Melanocyte of skin (primary cell): ENCODE measurements at places on chromosomes 5 and 9. TPM values are rescaled to one million over a fixed set of nuclear protein-coding genes. Genes with fewer than 3 reads are reported as not detected.

The DNAJC18 gene
- total RNA-seq = 8.6 and 13.1 TPM in 2 replicates

The NEUROG1 gene
- total RNA-seq = not detected in 2 replicates

The PCAT7 gene
- under 0.01 TPM in 1 of 2 replicates, not detected in the other for total RNA-seq

The GABRA6 gene
- not detected in 2 replicates for total RNA-seq

The REEP2 gene
- 9.6 and 11.3 TPM in 2 replicates for total RNA-seq

The PCA3 gene
- under 0.01 and 0.34 TPM in 2 replicates for total RNA-seq

The GPR151 gene
- total RNA-seq = not detected in 2 replicates

The SLC9A3 gene
- 1.1 and 1.4 TPM in 2 replicates for total RNA-seq

The DDX4 gene
- total RNA-seq = not detected in 2 replicates

The FAXDC2 gene
- total RNA-seq = 11.6 and 18.2 TPM in 2 replicates

The C5orf52 gene
- not detected in 2 replicates for total RNA-seq

The ISCA1 gene
- 32.7 and 35.6 TPM in 2 replicates for total RNA-seq

The TNFSF8 gene
- total RNA-seq = not detected in 2 replicates

The NEURL1B gene
- total RNA-seq = 1.4 and 1.7 TPM in 2 replicates

The SGCD gene
- 57.6 and 70.8 TPM in 2 replicates for total RNA-seq

The CNTNAP3B gene
- total RNA-seq = 0.33 and 6.8 TPM in 2 replicates

The DNAI1 gene
- total RNA-seq = not detected in 2 replicates

The MVB12B gene
- 2.8 and 4.4 TPM in 2 replicates for total RNA-seq

The TEX48 gene
- not detected in 2 replicates for total RNA-seq

The IRX2 gene
- total RNA-seq = under 0.01 and 0.15 TPM in 2 replicates

The PCDHGB4 gene
- total RNA-seq = 5.9 and 14.2 TPM in 2 replicates

The GABRB2 gene
- total RNA-seq = not detected in 2 replicates

The CER1 gene
- not detected in 2 replicates for total RNA-seq

The ARHGEF39 gene
- 1.7 and 4.7 TPM in 2 replicates for total RNA-seq

The FAM78A gene
- 7.6 and 9.8 TPM in 2 replicates for total RNA-seq

The PCDH1 gene
- 0.15 and 1.00 TPM in 2 replicates for total RNA-seq

The FOXD4L3 gene
- total RNA-seq = under 0.01 TPM in 1 of 2 replicates, not detected in the other

The CFAP157 gene
- total RNA-seq = 0.15 TPM in 1 of 2 replicates, not detected in the other

The BTNL8 gene
- total RNA-seq = not detected in 2 replicates

The BAG1 gene
- total RNA-seq = 27.3 and 30.7 TPM in 2 replicates

The SH3PXD2B gene
- total RNA-seq = 115 and 151 TPM in 2 replicates

The EPB41L4B gene
- total RNA-seq = under 0.01 and 0.36 TPM in 2 replicates

The SLC34A3 gene
- not detected in 2 replicates for total RNA-seq

The CTXN3 gene
- not detected in 2 replicates for total RNA-seq

The GPRIN1 gene
- total RNA-seq = 11.4 and 19.6 TPM in 2 replicates

The PROB1 gene
- total RNA-seq = 0.34 and 0.73 TPM in 2 replicates

The GNA14 gene
- total RNA-seq = under 0.01 and 0.73 TPM in 2 replicates

The CCL28 gene
- total RNA-seq = 29.6 and 37.8 TPM in 2 replicates

The ADAMTSL2 gene
- under 0.01 TPM in 1 of 2 replicates, not detected in the other for total RNA-seq

The PDZD2 gene
- 1.8 and 3.4 TPM in 2 replicates for total RNA-seq

The PCDHA9 gene
- under 0.01 TPM in 1 of 2 replicates, not detected in the other for total RNA-seq

The MIGA2 gene
- total RNA-seq = 19.3 and 28.5 TPM in 2 replicates

The PRDM9 gene
- total RNA-seq = not detected in 2 replicates

The ROPN1L gene
- total RNA-seq = 0.67 TPM in 1 of 2 replicates, not detected in the other

The CCL27 gene
- total RNA-seq = 0.34 TPM in 1 of 2 replicates, not detected in the other

The ENTPD2 gene
- total RNA-seq = not detected in 2 replicates

The SURF6 gene
- 11.6 and 13.0 TPM in 2 replicates for total RNA-seq

The MED27 gene
- total RNA-seq = 37.3 and 38.1 TPM in 2 replicates

The C9orf153 gene
- total RNA-seq = under 0.01 TPM in 1 of 2 replicates, not detected in the other

The EGR1 gene
- 0.67 and 0.77 TPM in 2 replicates for total RNA-seq

The GADD45G gene
- 0.67 TPM in 1 of 2 replicates, not detected in the other for total RNA-seq

The CTNND2 gene
- not detected in 2 replicates for total RNA-seq

The FRMD3 gene
- under 0.01 and 0.36 TPM in 2 replicates for total RNA-seq

The ANKRD34B gene
- total RNA-seq = not detected in 2 replicates

The NOTCH1 gene
- total RNA-seq = 9.6 and 16.7 TPM in 2 replicates
